Activated T-cell treated with anti-CD3 and anti-CD28 coated beads for 1 hour (primary cell): ENCODE measurements at places on chromosomes 6 and 20.
A peak's percentile ranks its signal among the peaks of the same experiment; 100 is the strongest.

DNA sequence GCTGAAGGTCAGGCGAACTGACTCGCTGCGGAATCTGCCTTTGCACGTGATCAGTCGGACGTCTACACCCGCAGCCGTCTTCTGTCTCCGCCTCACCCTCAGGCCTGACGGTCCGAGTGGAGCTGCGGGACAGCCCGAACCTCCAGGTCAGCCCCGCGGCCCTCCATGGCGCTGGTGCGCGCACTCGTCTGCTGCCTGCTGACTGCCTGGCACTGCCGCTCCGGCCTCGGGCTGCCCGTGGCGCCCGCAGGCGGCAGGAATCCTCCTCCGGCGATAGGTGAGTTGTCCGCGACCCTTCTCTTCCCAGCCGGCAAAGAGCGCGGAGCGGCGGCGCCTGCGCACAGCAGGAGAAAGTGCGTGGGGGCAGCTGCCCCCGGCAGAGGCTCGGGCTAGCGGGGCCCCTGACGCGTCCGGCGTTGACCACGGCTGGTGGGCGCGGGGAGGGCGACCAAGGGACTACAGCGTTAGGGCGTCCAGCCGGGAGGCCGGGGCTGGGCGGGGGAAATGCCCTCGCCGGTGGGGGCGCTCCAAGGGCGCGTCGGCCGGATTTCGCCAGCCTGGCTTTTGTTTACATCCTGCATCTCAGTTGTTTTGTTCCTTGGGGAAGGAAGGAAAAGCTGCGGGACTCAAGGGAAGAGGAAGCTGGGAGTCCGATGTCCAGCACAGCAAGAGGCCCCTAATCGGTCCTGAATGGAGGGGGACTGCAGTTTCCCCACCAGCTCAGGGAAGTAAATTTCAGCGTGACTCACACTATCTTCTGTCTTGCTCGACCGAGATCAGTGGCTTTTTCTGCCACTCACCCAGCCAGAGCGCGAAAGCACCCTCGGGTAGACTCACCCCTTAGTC lies at the start of gene SMPDL3A:
Gene SMPDL3A, plus strand, starts transcription at position 77 of the 846 bp plus-strand sequence. Its CDS starts 89 bp downstream, at position 166.
- DNase-seq, result no peak

GRCh38 chr6:137811121-137811915 lies 55.7 kb upstream of the TNFAIP3 start:
- DNase-seq, result peak; percentile 57

- no peak for DNase-seq
These were observed 209.9 kb downstream of the LY86 start for GRCh38 chr6:6798448-6798860.

DNA sequence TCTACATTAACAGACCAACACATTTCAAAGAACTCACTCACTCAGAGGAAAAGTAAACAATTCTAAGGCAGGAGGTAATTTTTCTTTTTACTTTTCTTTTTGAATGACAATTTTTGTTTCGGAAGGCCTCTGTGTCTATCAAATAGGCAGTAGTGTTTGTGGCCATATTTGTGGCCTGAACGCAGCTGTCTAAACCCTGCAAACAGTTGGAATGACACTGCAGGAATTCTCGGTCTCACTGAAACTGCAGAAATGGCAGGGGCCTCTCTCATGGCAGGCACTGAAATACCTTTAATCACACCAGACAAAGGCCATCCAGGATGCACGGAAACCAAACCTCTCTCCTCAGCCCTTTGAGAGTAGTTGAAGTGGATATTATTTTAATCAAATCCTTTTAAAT lies 30.4 kb downstream of the FYN start:
- no peak for DNase-seq

- no peak for DNase-seq
These were observed 6.7 kb downstream of the MAFB start for GRCh38 chr20:40682104-40682981.

- no peak for DNase-seq
These were observed 30.9 kb upstream of the CCN5 start for GRCh38 chr20:44684047-44684967.

- no peak for DNase-seq
These were observed 59.0 kb upstream of the EEF1A1 start for GRCh38 chr6:73579851-73580246.

- no peak for DNase-seq
These were observed 347.7 kb downstream of the BCKDHB start for GRCh38 chr6:80454197-80454596.

GRCh38 chr6:11779329-11780096 lies 910 bp upstream of the ADTRP start:
- DNase-seq, result no peak

GRCh38 chr20:7366189-7366588 lies 574.1 kb downstream of the HAO1 start:
- DNase-seq, result no peak

DNA sequence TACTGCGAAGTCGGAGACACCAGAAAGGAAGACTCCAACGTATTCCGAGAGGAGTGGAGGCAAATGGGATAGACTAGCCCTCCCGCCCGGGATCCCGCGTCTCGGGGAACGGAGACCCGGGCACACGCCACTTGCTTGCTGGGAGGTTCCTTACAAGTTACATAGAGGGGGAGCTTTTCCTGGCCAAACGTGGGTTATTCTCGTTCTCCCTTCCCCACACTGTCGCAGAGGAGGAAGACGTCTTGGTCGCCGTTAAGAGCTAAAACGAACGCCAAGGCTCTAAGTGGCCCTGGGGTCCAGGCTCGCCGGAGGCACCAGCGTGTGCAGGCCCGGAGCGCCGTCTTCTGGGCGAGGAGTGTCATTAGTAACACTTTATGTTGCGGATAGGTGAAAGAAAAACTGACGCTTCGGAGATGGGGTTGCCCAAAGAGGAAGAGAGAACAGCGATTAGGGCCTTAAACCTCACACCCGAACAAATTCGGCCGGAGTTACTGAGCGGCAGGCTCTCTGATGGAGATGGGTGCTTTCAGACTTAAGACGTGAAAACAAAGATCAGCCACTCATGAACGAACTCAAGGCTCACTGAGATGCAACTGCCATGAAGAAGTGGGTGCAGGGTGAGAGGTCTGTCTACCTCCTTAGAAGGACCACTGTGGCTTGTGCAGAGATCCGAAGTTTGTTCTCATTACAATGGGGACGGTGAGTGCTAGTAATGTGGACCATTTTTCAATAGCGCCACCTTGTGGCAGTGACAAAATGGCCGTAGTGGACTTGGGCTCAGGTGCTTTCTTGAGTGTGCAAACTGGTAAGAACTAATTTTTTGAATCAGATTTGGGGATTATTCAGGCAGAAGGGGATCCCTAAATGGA lies 11.7 kb upstream of the ZNF311 start:
- DNase-seq, result peak; percentile 82

DNA sequence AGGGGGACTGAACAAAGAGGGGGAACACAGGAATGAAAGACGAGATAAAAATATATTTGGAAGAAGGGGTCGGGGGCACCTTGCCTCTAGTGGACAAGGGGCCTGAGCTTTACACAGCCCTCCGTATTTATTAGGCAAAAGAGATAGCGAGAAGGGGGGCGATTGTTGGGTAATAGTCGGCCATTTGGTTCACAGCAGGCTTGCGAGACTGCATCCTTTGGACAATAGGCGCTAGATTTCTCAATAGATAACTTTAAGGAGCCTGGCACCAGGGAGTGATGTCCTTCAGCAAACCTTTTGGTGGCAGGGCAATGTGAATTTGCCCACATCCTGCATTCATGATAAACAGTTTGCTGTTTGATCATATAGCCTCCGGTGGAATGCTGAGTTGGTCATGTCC lies 3.0 kb upstream of the NANP start:
- no peak for DNase-seq

DNA sequence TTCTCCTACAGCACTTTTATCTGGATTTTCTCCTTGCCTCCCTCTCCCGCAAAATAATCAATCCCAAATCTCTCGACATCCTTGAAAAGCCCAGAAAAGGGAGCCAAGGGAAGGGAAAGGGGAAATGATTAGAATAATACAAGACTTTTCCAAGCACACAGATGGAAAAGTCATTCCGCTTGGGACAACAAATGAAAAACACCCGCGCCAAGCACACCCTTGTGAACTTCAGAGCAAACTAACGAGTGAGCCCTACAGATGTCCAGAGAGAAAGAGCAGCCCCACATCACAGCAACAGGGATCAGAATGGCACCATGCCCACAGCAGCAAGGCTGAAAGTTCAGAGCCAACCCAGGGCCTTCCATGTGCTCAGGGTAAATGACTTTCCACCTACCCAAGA lies 49.6 kb downstream of the NINL start:
- DNase-seq, result no peak

GRCh38 chr6:34414999-34415858 lies 10.6 kb downstream of the RPS10 start:
- no peak for DNase-seq

GRCh38 chr6:119129968-119130484 lies 51.6 kb upstream of the FAM184A start:
- no peak for DNase-seq

DNA sequence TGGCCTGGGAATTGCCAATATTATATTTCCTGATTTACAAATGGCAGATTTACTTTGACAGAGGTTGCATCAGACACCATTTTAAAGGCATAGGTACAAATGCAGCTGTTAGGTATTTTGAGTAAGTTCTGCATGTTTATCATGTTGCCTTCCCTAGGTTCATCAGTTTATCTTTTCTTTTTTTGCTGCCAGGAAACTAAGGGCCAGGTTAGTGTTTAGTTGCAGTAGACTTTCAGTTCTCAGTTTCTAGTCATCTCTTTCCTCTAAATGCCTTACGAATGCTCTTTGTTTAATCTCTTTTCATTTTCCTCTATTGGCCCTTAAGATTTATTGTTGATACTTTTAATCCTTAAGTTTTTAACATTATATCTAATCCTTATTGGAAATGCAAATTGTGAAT lies 129.9 kb downstream of the SMAP1 start:
- no peak for DNase-seq

DNA sequence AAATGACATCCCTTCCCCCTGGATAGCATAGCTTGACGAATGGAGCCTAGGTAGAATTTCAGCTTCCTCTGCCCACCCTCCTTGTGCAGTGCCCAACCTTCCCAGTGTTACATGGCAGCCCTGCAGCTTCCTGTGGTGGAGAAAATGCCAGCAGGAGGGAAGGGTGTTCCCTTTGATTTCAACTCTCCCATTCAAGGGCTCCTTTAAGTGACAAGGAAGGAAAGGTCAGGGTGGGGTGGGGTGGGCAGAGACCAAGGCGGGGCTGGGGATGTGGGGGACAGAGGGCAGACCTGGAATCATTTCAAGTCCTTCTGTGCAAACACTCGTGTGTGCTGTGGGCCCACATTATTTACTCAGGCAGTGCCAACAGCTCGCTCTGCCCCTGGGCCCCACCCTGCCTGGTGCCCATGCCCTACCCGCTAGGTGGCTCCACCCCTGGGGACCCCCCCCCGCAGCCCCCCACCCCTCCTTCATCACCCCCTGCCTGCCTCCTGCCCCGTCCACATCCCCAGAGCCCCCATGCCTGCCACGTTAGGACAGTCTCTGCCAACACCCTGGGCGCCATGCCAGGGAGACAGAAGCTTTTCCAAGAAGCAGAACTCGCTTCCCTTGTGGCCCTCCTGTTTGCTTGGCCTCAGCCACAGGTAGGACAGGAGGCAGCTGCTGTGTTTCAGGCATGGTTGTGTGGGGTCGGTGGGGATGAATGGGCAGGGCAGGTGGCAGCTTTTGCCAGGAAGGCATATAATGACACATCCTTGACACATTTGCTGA lies 9.4 kb downstream of the SPDEF start:
- DNase-seq, result no peak

DNA sequence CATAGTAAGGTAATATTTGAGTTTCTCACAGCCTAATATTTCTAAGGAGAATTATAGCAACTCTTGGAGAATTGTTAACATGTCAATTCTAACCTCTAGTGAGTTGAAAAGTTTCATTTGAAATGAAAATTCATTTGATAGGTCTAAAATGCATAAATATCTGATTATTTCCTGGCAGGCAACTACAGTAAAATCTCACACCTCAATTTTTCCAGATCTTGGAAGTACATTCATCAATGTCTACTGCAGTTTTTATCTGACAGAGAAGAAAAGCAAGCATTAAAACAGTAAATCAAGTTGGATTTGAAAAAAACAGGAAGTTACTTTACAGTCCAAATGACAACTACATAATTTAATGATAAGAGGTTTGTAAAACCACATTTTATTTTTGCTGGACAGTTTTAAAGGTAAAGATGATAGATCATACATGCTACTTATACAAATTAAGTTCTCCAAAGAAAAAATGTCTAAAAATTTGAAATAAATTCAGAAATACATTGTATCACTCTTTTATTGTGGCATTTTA lies 631.3 kb downstream of the EYS start:
- no peak for DNase-seq

- DNase-seq, result no peak
These were observed 2.6 kb upstream of the VNN2 start for GRCh38 chr6:132760256-132760655.

DNA sequence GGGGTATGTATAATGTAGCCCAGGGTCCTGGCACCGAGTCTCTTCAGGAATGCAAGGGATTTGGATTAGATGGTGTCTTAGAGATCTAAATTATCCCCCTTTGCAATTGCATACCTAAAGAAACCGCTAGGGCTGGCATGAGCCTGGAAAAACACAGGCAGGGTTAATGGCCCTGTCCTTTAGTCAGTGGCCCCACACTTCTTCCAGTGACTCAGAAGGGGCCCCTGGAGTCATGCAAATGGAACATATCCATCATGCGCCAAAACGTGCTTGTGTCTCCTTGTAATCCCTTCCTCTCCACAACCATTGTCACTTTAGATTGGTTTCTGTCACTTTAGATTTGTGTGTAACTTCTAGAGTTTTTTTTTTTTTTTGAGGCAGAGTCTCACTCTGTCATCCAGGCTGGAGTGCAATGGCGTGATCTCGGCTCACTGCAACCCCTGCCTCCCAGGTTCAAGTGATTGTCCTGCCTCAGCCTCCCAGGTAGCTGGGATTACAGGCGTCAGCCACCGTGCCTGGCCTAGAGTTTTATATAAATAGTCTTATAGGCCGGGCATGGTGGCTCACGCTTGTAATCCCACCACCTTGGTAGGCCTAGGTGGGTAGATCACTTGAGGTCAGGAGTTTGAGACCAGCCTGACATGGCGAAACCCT lies 8.7 kb upstream of the MYBL2 start:
- DNase-seq, result no peak

DNA sequence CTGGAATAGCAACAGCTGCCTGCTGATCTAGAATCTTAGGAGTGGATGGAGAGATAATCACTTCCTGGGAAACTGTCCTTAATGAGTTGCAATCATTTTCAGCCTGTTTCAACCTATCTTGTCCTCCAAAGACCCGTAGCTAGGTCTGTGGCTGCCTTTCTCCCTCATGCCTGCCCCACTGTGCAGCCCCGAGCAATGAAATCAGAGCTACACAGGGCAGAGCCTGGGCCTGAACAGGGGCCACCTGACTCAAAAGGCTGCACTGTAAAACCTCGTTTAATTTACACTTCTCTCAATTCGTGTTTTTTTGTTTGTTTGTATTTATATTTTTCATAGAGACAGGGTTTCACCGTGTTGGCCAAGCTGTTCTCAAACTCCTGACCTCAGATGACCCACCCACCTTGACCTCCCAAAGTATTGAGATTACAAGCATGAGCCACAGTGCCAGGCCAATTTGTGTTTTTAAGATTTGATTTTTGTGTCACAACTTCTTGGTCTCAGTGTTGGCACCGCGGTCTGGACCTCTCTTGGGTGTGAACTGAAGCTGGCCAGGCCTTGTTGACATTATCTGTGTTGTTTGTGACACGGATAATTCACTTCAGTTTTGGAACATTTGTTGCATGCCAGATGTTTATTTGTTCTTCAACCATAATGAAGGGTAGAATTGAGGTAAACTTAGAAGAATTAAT lies 21.5 kb downstream of the GGTLC1 start:
- no peak for DNase-seq
